ENCODE measurements at places on chromosomes 16 and 17. TPM values are rescaled to one million over a fixed set of nuclear protein-coding genes. Genes with fewer than 3 reads are reported as not detected.

KRTAP9-8 gene
- not detected for total RNA-seq

NBR1 gene
- total RNA-seq, result 44.2 TPM

GDPD1 gene
- 3.1 TPM for total RNA-seq

KRT12 gene
- not detected for total RNA-seq

ZDHHC1 gene
- 10.3 TPM for total RNA-seq

MRM1 gene
- total RNA-seq, result 19.3 TPM

ARHGAP44 gene
- 9.2 TPM for total RNA-seq

HIGD1B gene
- not detected for total RNA-seq

GRCh38 chr16:49494474-49494873, 120.9 kb downstream of the C16orf78 start:
- DNase-seq, result no peak

DNA sequence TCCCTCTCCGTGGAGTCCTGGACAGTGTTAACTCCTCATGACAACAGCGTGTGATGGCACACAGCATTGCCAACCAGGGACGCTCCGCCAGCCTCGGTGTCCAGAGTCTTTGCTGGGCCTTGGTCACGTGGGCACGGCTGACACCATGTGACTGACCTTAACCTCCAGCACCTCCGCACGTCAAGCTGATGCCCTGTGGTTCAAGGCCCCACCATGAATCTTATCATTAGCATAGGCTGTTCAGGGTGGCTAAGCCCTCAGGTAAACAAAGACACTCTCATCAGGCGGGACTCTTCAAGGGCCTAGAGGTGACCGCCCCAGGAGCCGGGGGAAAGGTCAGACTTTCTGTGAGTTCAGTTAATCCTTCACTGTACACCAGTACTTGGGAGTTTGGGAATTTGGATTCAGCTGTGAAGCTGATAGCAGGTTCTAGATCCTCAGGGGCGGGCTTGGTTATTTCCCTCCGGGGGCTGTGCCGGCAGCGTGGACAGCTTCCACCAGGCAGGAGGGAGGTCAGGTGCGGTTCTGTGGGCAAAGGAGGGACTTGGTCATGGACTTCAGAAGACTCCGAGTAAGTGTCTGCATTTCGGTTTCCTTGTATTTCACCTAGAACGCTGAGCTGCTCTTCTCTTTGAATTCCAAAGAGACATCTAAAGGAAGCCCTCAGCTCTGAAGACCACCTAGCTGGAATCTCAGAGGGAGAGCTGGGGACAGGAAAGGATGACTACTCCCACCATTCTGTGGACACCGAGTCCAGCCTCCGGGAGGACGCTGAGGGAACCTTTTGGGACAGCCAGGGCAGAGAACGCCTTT, 195.5 kb upstream of the CIBAR2 start:
- DNase-seq, result no peak

DNA sequence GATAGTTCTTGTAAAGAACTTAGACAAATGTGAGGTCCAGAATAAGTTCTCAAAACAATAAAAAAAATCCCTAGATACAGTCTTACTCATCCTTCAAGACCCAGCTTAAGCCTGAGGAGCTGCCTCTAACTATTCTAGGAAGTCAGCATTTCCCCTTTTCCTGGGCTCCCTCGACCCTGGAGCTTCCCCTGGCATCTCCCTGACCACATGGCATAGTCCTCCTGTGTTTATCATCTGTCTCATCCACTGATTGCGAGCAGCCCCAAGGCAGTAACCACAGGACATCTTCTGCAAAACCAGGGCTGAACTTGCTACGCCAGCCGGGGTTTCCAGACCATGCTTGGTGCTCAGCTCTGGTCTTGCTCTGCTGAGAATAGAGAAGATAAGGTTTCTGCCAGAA, 36.7 kb upstream of the NLRP1 start:
- no peak for DNase-seq

DNA sequence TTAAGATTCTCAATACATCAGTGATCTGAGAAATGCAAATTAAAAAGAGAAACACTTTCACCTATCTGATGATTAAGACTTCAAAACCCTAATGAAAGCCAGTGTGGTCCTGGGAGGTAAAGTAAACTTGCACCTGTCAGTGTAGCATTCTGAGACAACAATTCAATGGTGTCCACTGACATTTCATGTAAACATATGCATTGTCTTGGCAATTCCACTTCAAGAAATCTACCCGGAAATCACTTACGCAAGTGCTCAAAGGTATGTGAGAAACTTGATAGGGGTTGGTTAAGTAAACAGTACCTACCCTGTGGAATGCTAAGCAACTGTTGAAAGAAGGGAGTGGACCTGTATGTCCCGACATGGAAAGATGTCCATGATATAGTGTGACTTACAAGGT, 2.1 kb downstream of the ST6GALNAC1 start:
- DNase-seq, result no peak

DNA sequence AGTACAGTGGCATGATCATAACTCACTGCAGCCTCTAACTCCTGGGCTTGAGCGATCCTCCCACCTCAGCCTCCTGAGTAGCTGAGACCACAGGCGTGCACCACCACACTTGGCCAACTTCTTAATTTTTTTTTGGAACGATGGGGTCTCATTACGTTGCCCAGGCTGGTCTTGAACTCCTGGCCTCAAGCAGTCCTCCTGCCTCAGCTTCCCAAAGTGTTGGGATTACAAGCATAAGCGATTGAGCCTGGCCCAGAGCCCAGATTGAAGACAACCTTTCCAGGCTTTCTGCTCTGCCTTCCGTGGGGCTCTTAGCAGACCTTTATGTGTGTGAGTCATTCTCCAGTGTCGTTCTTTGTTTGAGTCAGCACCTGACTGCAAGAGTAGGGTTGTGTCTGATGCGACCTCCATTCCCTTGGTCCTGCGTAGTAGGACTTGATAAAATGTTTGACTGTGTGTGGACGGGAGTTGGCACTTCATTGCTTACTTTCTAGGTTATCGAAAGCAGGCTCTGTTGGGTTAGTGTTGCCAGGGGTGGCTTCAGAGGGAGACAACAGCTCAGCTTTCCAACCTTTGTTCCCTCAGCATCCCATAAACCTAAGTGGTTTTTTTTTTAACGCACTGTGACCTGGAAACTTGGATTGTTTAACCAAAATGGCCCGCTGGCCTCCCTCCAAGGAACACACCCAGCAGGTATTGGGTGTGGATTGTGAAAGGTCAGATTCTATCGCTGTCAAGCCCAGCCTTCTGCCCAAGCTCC, 26.4 kb downstream of the EEF2K start:
- no peak for DNase-seq

DNA sequence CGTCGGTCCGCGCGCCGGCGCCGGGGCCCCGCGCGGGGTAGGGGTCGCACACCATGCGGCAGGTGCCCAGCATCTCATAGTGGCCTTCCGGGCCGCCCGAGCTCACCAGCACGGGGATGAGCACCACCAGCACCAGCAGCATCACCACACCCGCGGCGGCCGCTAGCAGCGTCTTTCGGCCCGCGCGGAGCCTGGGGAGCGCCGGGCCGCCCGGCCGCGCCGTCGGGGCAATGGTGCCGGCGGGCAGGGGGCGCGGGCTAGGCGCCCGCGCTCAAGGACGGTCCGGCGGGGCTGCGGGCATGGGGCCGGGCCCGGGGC, 237 bp downstream of the C1QL1 start:
- DNase-seq, result no peak

- no peak for DNase-seq
Measured at GRCh38 chr16:69419956-69420355, 4.5 kb upstream of the CYB5B start.

- no peak for DNase-seq
Measured at GRCh38 chr16:54847207-54847606, 83.5 kb upstream of the IRX5 start.

DNA sequence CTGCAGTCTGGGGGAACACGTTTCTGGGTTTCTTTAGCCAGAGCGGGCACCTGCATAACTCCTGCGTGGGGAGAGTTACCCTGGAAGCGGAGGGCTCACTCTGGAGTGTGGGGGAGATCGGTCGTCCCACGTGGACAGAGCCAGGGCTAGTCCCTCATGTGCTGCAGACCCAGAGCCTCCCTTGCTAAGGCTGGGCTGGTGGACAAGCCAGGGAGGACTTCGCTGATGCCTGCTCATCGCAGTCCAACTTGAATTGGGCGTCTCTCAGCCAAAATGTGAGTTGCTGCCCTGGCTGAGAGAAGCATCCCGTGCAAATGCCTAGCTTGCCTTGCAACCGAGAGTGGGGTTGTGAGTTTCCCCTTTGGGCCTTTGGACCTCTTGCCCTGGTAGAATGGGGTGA, 986 bp downstream of the CRISPLD2 start:
- no peak for DNase-seq

DNA sequence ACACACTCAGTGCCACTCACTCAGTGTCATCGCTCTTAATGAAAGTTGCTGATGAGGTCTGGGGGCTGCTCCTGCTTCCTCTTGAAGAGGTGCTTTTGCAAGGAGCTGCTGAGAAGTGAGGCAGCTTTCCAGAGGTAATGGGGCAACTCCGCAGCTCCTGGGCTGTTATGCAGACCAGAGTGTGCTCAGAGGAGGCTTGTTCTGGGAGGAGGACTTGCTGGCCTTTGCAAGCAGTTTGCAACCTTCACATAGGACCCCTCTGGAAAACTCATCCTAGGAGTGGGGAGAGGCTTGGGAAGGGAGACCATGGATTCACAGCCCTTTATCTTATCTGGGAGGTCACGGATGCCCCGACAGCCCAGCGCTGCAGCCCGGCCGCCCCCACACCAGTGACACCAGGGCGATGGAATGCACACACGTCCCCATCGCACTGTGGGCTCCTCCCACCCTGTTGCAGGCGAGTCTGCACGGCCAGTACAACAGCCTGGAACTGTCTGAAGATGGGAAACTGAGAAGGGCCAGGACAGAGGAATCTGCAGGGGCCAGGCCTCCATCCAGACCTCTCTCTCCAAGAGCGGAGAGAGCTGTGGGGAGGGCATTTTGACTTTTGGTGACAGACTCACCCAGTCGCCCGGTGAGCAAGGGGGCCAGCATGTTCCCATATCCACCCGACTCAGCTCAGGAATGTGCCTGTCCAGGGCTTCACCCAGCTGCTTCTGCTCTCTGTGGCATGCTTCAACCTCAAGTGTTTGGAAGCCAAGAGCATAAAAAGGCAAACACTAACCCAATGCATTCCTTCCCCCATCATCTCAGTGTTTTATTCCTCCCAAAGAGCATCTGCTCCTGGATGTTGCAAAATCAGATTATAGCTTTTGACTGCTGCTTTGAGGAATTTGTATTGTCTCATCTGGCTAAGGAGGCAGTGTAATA, 78.6 kb upstream of the ZNF469 start:
- peak; percentile 65 for DNase-seq

DNA sequence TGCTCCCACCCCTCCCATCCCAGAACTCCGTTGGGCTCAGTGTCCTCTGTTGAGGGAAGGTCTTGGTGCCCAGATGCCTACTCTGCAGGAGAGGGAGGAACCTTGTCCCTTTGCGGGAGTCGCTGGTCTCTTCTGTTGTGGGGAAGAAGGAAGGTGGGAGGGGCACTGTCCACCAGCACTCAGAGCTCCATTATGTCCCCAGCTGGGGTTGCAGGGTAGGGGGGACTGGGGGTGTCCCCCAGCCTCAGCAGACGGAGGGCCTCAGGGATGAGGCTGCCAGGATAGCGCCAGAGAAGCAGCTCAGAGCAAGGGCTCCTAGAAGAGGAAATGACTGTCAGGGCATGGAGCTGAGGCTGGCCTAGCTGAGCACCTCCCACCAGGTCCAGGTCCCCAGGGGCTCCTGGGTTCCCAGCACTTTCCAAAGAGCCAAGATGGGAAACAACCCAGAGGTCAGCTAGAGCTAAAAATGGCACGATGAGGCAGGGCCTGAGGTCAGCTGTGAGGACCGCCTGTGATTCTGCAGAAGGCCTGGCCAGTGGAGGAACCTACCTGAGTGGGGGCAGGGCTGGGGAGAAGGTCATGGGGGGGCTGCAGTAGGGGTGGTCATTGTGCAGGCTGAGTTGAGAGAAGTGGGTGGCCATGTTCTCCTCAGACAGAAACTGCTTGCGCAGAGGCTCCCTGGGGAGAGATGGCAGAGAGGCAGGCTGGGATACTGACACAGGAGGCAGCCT, 893 bp downstream of the HCFC1R1 start:
- DNase-seq, result no peak

GRCh38 chr16:78505544-78506366, 406.3 kb downstream of the WWOX start:
- peak; percentile 47 for DNase-seq

DNA sequence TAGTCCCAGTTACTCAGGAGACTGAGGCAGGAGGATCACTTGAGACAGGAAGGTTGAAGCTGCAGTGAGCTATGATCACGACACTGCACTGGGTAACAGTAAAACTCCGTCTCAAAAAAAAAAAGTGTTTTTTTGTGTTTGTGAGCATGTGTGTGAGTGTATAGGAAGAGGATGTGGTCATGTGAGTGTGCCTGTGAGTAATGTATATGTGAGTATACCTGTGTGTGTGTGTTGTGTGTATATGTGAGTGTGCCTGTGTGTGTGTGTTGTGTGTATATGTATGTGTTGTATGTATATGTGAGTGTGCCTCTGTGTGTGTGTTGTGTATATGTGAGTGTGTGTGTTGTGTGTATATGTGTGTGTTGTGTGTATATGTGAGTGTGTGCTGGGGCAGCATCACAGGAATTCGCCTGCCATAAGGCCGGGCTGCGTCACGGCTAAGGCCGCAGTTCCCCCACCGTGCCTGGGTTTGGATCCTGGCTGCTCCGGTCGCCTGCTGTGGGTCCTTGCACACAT, 21.4 kb upstream of the NPTX1 start:
- DNase-seq, result no peak

DNA sequence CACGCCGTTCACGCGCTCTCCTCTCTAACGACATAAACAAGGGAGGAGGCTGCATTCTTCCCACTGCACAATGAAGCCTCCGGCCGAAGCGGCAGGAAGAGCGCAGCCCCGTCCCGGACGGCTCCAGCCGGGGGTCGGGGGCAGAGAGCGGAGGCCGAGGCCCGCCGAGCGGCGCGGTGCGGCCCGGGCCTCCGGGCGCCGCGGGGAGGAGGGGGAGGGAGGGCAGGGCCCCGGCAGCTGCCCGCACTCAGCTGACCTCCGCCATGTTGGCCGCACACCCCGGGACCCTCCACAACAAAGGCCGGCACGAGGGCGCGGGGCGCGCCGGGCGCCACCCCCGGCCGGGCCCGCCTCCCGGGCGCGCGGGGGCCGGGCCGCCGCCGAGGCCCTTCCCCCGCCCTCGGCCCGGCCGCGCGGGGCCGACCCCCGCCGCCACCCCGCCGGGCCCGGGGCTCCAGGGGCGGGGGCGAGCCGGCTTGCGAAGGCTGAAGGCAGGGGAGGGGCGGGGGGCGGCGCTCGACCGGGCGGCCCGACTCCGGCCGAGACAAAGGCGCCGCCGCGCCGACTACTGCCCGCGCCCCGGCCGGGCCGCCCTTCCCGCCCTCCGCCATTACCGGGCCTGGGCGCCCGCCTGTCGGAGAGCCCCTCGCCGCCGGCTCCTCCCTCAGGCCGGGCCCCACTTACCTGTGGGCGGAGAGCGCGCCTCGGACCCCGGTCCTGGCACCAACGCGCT, 527 bp downstream of the SIAH1 start:
- DNase-seq, result peak; percentile 94

GRCh38 chr17:33811004-33811760, 443.9 kb upstream of the CCL2 start:
- DNase-seq, result no peak

- no peak for DNase-seq
Measured at GRCh38 chr17:5883775-5884665, 186.2 kb upstream of the WSCD1 start.
